CD4-positive, alpha-beta T cell (primary cell): ENCODE measurements at places on chromosomes 3 and 15. TPM values are rescaled to one million over a fixed set of nuclear protein-coding genes. Genes with fewer than 3 reads are reported as not detected.

Gene GOLGA6D
- total RNA-seq: not detected

Gene GOLGA8Q
- not detected for total RNA-seq

Gene CLRN1
- not detected for total RNA-seq

Gene GNAT1
- total RNA-seq: 0.28 TPM

Gene TLR9
- 0.17 TPM for total RNA-seq

Gene CCR9
- 6.5 TPM for total RNA-seq

Gene EXOSC7
- total RNA-seq: 28.4 TPM

Gene PCOLCE2
- not detected for total RNA-seq

Gene AADACL2
- not detected for total RNA-seq

Gene GOLGA8M
- 1.9 TPM for total RNA-seq

Gene SPATA12
- total RNA-seq: not detected

Gene LRRC31
- total RNA-seq: not detected

DNA sequence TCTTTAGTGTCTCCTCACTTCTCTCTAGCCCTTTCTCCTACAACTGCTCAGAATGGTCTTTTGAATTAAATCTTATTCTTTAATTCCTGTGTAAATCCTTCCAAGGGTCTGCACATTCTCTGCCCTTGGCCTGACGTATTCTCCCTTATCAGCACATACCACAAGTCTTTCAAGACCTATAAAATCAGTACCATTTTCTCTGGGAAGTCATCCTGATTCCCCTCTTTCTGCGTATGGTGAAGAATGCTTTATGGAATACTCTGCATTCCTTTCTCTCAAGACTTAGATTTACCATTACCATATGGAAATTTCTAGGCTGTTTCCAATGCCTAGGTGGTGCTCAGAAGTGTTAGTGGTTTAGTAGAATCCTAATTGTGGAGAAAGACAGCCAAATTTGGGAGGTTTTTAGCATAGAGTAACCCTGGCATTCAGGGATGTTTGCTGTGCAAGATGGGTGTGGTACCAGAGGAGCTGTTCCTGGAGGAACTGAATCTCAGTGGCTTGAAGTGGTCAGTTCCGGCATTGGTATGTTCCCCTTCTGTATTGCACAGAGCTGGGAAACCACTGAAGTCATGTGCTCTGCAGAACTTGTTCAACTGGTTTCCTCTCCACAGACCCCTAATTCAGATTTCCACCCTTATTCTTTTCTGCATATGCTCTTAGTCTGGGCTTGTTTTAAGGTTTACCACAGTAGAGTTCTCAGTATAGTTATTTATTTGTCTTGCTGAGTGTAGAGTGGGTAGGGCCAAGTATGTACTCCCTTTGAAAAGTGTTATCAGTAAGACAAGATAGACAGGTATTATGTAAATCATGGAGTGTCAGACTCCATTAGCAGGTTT is 24.5 kb downstream of the IQGAP1 start:
- H3K27ac ChIP-seq: no peak overlapping the region
- DNase-seq: peak; percentile 54
- H3K27me3 ChIP-seq: no peaks in the 10 kb centered on the region
- H3K4me1 ChIP-seq: peaks cover 30% of the 10 kb centered on the region
- peaks cover 2% of the 10 kb centered on the region for H3K36me3 ChIP-seq

DNA sequence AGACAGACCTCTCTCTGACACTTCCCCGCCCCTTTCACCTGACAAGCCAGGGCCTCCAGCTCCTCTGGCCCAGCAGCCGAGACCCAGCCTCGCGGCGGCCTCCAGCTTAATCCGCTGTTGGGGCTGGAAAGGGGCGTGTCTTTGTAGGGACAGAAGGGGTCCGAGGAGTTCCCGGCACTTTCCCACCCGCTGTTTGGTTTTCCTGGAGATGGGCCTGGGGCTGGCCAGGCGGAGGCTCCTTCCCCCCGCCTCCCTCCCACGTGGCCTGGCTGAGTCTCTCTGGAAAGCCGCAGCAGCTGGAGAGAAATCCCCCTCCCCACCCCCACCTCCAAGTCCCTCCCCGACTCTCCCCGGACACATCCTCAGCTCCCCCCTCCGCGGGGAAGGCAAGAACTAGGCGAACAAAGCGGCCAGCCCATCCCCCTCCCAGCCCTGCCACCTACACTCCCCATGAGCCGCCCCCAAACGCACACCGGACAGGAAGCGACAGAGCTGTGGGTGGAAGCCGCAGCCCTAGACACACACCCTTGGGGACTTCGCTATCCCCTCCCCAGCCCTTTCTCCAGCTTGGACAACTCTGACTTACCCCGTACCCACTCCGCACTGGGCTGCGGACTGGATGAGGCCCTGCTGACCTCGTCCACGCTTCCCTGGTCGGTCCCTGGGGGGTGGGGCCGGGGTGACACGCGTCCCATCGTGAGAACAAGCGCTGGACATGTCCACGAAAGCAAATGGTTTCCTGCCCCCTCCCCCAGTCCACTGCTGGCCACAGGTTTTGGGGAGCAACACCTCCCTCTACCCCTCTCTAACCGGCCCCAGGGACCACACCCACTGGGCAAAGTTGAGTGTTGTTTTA is 1.2 kb downstream of the IGDCC4 start:
- no peaks in the 10 kb centered on the region for H3K36me3 ChIP-seq
- peaks cover 17% of the 10 kb centered on the region for H3K4me1 ChIP-seq
- H3K27ac ChIP-seq: no peak overlapping the region
- H3K27me3 ChIP-seq: peaks cover 34% of the 10 kb centered on the region
- no peak for DNase-seq
- H3K4me3 ChIP-seq: peak overlapping the region; percentile 16

DNA sequence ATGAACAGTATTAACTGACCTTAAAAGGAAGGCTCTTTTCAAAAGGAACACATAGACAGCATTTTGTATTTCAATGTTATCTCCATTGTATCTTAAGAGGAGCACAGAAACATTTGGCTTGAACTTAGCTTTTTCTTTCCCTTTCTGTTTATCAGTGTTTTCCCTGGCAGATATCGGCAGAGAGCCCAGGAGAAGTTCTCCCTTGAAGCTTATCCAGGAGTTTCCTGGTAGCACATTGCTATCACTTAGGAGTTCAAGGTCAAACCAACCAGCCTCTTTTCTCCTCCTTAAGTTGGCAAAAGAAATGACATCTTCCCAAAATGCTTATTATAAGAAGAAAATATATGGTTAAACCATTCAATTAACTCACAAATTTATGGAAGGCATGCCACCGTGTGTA is 344.6 kb upstream of the UBE2E2 start:
- DNase-seq: no peak
- H3K27ac ChIP-seq: no peak overlapping the region
- no peaks in the 10 kb centered on the region for H3K4me1 ChIP-seq
- no peaks in the 10 kb centered on the region for H3K36me3 ChIP-seq
- H3K27me3 ChIP-seq: no peaks in the 10 kb centered on the region

DNA sequence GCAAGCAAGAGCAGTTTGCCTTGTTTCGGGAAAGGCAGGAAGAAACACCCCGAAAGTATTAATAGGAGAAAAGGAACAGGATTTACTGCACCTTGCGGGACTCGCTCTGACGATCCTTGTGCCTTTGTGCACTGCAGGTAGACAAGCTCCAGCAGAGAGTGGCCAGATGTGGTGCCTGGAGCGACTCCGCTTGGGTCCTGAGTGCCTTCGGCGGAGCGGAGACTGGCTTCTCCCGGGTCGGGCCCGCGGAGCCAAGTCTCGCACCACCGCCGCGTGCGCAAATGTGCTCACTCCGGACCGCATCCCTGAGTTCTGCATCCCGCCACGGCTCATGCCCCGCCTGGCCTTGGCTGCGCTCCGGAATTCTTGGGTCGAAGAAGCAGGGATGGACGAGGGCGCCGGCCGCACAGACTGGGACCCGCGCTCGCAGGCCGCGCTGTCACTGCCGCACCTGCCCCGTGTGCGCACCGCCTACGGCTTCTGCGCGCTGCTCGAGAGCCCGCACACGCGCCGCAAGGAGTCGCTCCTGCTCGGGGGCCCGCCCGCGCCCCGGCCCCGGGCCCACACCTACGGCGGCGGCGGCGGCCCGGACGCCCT is 769 bp downstream of the C2CD4A start:
- H3K27ac ChIP-seq: no peak overlapping the region
- H3K4me1 ChIP-seq: peaks cover 28% of the 10 kb centered on the region
- DNase-seq: peak; percentile 6
- peak overlapping the region; percentile 63 for H3K4me3 ChIP-seq
- H3K36me3 ChIP-seq: no peaks in the 10 kb centered on the region

DNA sequence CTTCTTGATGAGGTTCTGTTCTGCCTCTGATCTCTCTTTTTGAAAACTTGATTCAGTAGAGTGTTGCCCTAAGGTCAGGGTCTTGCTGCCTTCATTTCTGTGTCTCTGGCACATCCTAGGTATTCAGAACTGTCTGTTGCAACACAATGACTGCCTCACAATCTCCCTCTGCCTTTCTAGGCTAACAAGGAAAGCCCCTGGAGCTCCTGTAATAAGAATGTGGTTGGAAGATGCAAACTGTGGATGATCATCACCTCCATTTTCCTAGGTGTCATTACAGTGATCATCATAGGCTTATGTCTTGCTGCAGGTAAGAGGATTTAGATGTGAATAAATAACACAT is 7.0 kb downstream of the C3orf52 start:
- H3K4me1 ChIP-seq: peaks cover 17% of the 10 kb centered on the region
- H3K27ac ChIP-seq: no peak overlapping the region
- no peak for DNase-seq
- H3K27me3 ChIP-seq: no peaks in the 10 kb centered on the region
- H3K4me3 ChIP-seq: no peak overlapping the region

DNA sequence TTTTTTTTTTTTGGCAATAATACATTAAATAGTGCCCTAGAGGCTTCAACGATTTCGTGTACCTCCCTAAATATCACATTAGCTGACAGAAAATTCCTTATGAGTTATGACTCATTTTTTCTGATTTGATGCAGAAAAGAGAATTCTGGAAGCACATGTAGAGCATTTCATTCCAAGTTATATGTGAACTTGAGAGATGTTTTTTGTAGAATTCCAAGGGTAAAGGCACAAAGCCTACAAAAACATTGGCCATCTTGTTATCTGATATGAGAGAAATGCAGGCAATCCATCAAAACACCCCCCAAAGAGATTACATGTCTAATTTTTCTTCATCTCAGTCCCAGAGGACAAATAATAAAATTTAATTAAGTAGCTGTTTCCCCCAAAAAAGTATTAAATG is 6.7 kb upstream of the PFN2 start:
- no peaks in the 10 kb centered on the region for H3K4me1 ChIP-seq
- H3K27ac ChIP-seq: no peak overlapping the region
- H3K4me3 ChIP-seq: no peak overlapping the region
- peaks cover 17% of the 10 kb centered on the region for H3K27me3 ChIP-seq
- H3K36me3 ChIP-seq: no peaks in the 10 kb centered on the region

DNA sequence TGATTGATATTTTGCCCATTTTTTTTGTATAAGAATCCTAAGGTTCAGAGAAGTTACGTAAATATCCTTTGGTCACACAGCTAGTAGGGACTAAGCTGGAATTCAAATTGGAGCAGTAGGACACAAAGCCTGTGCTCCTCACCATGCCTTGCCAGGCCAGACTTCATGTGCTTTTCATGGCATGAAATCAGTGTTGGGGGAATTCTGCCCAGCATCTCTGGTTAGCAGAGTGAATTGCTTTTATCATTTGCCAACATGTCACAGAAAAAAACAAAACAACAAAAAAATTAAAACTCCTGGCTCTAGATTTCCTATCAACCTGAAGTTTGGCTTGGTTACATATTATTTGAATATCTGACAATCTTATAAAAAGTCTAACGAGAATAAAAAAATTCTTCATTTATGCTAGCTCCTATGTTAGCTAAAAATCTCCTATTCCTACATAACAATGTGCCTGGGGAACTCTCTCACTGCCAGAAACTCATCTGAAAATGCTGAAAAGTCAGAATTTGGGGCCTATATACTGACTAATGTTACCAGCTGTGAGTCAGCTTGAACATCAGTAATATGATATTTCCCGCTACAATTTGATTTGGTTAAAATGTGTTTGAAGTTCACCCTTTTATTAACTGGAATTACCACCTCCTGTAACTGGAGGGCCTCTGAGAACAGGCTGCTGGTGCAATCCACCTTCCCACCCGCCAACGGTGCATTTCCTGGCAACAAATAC is 141.7 kb downstream of the TIGIT start:
- H3K4me1 ChIP-seq: no peaks in the 10 kb centered on the region
- H3K4me3 ChIP-seq: no peak overlapping the region
- DNase-seq: no peak
- no peaks in the 10 kb centered on the region for H3K27me3 ChIP-seq
- no peak overlapping the region for H3K27ac ChIP-seq
- H3K36me3 ChIP-seq: no peaks in the 10 kb centered on the region

GRCh38 chr15:29345549-29346525 is 76.2 kb upstream of the NSMCE3 start:
- no peak for DNase-seq
- no peaks in the 10 kb centered on the region for H3K36me3 ChIP-seq
- no peak overlapping the region for H3K4me3 ChIP-seq
- H3K27ac ChIP-seq: no peak overlapping the region
- H3K4me1 ChIP-seq: no peaks in the 10 kb centered on the region
- H3K27me3 ChIP-seq: no peaks in the 10 kb centered on the region

DNA sequence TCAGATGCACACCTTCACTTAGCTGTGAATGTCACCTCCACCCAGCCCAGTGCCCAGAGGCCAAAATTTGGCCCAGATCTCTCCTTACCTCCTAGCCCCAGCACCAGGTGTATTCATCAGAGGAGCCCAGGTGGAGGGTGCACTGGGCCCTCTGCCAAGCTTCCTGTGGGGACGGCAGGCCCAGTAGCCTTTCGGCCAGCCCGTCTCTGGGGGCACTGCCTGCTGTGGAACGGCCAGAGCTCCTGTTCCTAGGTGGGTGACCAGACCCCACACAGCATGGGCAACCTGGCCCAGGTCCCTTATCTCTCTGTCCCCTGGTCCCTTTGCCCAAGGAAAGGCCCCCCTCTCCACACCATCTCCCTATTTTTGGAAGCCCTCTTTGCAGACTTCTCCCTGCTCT is 67.8 kb downstream of the AAGAB start:
- peaks cover 11% of the 10 kb centered on the region for H3K4me1 ChIP-seq
- H3K27me3 ChIP-seq: no peaks in the 10 kb centered on the region
- no peak overlapping the region for H3K4me3 ChIP-seq
- no peak overlapping the region for H3K27ac ChIP-seq
- DNase-seq: no peak

- no peak for DNase-seq
- no peaks in the 10 kb centered on the region for H3K4me1 ChIP-seq
- no peak overlapping the region for H3K27ac ChIP-seq
- no peaks in the 10 kb centered on the region for H3K36me3 ChIP-seq
- H3K4me3 ChIP-seq: no peak overlapping the region
Measured at GRCh38 chr3:18046131-18046915, 303.9 kb upstream of the TBC1D5 start.

DNA sequence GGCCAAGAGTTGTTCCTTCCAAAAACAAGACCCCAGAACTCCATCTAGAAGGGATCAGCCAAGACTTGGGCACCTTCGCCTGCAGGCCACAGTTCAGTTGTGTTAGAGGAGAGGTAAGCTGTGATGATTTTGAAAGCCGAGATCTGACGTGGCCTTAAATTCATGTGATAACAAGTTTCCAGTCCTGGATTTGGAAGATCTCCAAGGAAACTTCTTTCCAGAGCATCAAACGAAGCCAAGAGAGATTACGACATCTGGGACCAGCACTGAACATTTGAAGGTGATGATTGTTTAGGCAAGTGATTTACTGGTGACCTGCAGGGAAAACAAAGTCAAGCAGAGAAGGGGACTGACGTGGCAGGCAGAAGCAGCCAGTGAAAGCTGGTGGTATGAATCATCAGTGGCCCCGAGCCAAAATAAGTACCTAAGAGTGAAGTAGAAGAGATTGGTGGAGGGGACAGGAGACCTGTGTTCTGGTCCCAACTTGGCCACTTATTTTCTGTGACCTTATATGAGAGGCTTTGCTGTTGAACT is 339.0 kb upstream of the PROK2 start:
- H3K27ac ChIP-seq: no peak overlapping the region
- H3K27me3 ChIP-seq: no peaks in the 10 kb centered on the region
- no peak overlapping the region for H3K4me3 ChIP-seq
- no peak for DNase-seq
- no peaks in the 10 kb centered on the region for H3K36me3 ChIP-seq
